ENCODE measurements at places on chromosomes 12 and 14.

DNA sequence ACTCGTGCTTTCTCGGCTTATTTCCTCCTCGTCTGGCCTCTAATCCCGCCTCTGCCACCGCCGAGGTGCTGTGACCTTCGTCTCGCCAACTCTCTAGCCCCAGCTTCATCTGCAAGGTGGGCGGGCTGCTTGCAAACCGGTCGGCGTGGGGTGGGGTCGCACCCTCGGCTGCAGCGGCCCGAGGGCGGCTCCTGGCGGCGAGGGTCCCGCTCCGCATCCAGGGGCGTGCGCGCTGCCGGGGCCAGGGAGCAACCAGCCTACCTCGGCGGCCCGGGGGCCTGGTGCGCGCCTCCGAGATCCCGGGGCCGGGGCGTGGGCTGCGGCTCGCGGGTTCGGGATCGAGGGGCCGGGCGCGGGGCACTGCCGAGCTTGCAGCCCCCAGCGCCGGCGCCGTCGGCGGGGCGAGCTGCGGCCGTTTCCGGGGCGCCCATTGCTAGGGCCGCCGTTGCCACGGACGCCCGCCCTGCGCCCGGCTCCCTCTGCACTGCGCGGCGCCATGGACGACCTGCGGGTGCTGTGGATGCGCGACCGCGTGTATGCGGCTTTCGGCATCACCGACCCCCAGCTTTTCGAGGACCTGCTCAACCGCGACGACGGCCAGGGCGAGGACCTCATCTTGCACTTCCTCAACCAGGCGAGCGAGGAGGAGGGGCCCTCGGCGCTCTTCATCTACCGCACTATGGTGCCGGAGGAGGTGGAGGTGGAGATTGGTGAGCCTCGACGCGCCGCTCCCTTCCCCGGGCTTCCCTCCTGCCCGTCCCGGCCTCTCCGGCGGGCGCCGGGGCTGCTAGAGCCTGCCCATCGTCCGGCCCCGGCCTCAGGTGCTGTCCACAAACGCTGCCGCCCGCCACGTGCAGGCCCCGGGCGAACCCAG lies at the start of gene DNAH10:
TSS of gene DNAH10 (plus strand) at position 461 of the 874 bp plus-strand sequence. CDS start at position 497, 36 bp downstream.
- DNase-seq, result peak; percentile 25

DNA sequence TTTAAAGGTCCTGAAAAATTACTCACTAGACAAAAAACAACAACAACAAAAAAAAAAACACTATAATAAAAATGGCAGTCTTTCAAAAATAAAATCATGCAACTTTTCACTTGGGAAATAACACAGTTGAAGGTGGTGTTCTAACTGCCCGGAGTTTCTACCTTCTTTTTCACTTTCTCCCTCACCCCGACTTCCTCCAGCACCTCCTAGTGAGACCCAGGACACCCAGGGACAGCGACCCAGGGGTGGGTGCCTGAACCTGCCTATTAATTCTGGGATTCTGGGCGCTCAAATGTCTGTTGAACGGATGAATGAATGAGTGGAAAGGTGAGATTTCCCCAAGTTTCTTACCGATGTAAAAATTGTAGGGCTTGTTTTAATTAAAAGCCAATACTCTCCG lies 2.0 kb upstream of the FZD10 start:
- DNase-seq, result no peak

DNA sequence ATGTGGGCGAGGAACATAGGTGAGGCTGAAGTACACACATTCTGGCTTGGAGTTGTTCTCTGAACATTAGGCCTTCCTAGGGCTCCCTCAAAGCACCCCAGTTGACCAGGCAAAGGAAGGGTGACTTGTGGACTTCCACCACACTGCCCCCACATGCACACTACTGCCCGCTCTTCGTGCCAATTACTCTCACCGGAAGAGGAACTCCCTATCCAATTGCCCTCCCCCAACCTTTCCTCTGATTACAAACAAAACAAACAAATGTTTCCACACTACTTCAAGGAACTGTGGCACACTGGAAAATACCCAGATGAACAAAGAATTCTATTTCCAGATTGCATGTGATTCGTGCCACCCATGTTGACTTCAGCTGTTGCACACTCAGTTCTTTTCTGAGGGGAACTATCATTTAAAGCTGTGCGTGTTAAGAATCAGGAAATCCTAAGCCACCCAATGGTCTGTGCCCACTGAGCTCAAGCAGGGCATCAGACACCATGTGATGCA lies 139.3 kb downstream of the SSPN start:
- DNase-seq, result no peak

- no peak for DNase-seq
Observed at GRCh38 chr12:108173160-108173559, 44.1 kb downstream of the WSCD2 start.

GRCh38 chr14:102804858-102805257 lies 27.6 kb downstream of the TRAF3 start:
- DNase-seq, result no peak

GRCh38 chr12:32502693-32503502 lies 103.5 kb downstream of the FGD4 start:
- DNase-seq, result no peak

DNA sequence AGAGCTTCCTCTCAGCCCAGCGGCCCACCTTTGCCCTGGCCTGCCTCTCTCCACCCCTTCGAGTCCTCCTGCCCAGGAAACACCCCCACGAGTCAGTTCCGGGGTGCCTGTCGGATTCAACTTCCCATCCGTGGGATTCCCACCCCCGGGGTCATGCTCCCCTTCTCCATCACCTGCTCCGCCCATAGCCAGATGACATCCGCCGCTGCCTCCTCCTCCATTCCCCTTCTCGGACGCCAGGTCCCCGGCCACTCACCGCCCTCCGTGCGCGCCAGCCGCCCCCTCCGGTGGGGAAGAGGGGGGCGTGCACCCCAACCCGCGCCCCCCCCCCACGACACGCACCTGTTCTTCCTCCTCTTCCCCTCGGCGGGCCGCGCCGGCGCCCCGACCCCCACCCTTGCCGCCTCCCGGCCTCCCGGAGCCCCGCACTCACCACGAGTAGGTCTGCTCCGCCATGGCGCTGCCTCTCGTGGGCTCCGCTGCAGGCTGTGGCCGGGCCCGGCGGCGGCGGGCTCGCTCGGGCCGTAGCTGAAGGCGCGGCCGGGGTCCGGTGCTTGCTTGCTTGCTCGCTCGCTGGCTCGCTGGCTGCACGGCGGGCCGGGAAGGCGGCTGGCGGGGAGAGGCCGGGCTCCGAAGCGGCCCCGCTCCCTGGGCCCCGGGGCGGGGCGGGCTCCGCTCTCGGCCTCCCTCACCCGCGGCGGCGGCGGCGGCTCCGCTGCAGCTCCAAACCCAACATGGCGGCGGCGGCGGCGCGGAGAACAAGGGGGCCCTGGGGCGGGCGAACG lies 554 bp downstream of the SPPL3 start:
- DNase-seq, result peak; percentile 64

DNA sequence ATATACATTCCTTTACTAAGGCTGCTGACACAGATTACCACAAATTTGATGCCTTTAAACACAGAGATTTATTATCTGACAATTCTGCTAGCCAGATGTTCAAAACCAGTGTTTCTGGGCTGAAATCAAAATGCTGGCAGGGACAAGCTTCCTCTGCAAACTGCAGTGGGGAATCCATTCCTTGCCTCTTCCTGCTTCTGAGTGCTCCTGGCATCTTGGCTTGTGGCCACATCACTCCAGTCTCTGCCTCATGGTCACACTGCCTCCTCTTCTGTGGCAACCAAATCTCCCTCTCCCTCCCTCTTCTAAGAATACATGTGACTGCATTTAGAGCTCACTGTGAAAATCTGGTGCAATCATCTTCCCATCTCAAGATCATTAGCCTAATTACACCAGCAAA lies 235.7 kb downstream of the TTC8 start:
- DNase-seq, result no peak

GRCh38 chr14:36741858-36742257 lies 80.2 kb downstream of the PAX9 start:
- DNase-seq, result no peak

- no peak for DNase-seq
Observed at GRCh38 chr12:41627476-41627875, 439.4 kb downstream of the PDZRN4 start.

GRCh38 chr12:24027352-24027751 lies 77.9 kb upstream of the SOX5 start:
- DNase-seq, result no peak

- no peak for DNase-seq
Observed at GRCh38 chr14:24403294-24403998, 4.6 kb downstream of the NYNRIN start.

- no peak for DNase-seq
Observed at GRCh38 chr14:95769976-95770375, 56.1 kb upstream of the TCL1A start.

GRCh38 chr12:78271546-78271945 lies 440.9 kb downstream of the NAV3 start:
- DNase-seq, result no peak
